ENCODE measurements at places on chromosomes 11 and 22.
A peak's percentile ranks its signal among the peaks of the same experiment; 100 is the strongest.

- DNase-seq: peak; percentile 42
Observed at GRCh38 chr11:10274726-10275125, 19.3 kb downstream of the SBF2 start.

GRCh38 chr22:38030311-38031133, 26.7 kb upstream of the PICK1 start:
- DNase-seq: peak; percentile 14

DNA sequence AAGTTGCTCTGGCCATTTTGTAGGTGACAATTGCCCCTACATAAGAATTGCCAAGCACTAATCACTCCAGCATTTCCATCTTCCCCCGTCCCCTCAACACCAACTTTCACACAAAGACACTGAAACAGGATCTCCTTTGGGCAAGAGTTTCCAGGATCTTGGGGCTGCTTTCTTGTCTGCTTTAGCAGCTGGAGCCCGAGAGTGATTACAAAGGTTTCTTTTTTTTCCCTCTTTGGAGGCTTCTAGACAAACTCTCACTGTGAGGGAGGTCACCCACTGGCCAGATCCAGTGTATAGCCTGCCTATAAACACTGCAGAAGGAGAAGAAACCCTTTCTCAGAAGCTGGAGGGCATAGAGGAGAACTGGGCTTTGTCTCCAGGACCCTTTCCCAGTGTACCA, 92.5 kb downstream of the APIP start:
- DNase-seq: no peak

DNA sequence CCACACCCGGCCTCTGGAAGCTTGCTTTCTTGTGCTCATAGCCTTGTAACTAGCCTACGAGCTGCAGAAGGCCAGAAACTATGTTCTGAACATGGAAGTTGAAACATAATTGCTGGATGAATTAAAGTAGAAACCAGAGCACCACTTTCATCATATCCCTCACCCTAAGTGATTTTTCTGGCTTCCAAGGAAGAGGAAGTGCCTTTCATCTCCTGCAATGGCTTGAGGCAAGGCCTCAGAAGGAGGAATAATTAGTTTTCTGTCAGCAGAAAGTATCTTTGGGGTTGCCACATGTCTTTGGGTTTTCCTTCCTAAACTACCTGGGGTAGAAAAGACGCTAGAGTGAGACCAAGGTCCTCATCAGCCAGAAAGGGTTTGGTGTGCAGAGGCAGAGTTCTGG, 14.5 kb downstream of the RPL27A start:
- DNase-seq: no peak

- no peak for DNase-seq
Observed at GRCh38 chr11:125379981-125380380, 116.1 kb downstream of the FEZ1 start.

Data from fibroblast of skin of right biceps (primary cell).